ENCODE measurements at places on chromosomes 13 and 19.

GRCh38 chr19:5091018-5091683, 122.2 kb downstream of the KDM4B start:
- no peak for DNase-seq

DNA sequence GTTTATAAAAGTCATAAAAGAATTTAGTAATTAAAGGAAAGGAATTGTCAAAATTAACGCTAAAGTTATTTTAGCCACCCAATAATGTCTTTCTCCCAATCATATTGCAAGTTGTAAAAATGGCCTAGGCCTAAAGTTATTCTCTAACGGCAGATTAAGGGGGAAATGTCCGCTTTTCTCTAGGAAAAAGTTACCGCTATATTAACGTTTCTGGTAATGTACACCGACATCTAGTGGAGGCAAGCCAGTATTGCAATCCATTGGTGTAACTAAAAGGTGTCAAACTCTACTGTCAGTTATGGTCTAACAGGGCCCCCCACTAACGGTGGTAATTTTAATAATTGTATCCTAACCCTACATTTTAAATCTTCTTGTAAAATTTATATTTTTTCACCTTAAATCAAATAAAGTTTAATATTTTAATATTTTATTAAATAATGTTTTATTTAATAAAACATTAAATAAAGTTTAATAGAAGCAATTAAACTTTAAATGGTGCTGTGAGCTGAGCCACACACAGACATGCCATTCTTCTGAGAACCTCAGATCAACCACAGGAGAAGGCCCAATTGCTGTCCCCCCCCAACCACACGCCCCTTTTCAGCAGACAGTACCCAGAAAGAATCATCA, 35.9 kb upstream of the ZSCAN5A start:
- DNase-seq = peak; percentile 49

- no peak for DNase-seq
These were observed 172.7 kb downstream of the SPRY2 start for GRCh38 chr13:80168089-80168850.

DNA sequence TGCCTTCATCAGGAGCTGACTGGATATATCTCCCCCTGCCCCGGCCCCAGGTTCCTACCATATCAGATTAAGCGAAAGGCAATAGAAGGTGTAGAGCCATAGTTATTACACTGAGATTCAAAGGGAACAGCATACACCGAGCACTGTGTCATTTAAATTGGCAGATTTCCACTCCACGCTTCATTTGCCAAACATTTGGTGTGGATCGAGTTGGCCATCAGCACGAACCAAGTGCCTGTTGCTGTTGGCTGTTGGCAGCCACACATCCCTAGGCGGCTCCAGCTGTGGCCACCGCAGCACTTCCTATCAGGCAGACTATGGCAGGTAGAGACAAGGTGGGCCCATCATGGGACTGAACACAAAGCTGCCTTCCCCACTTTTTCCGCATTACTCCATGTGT, 115.8 kb downstream of the CCNA1 start:
- DNase-seq = no peak

DNA sequence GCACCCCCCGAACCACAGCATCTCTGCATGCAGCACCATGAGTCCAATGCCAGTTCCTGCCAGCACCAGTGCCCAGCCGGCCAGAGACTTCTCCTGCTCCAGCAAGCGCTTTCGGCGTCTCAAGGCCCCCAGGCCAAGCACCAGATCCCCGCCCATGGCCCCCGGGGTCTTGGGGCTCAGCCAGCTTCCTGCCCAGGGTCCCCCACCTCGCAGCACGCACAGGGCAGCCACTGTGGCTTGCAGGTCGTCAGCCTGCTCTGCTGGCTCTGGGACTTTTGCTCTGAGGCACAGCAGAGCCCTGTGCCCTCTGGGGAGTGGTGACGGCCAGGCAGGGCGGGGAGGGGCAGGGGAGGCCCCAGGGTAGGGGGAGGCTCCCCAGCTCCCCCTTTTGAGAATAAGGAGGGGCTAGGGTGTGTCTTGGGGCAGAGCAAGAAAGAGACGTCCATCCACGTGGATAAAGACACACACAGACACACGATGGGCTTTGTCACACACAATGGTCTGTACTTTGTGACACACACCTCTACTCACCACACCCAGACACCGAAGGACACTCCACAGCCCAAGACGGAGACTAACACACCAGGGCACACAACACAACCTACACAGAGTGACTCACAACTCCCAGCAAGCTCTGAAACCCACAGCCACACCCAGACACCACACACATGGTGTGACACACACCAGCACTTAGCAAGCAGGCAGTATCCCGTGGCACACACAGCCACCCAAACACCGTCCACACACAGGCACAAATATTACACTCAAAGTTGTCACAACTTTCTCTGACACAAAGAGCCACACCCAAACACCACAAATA, at the start of gene KCNN4:
Gene KCNN4, minus strand, starts transcription at position 268 of the 820 bp plus-strand sequence. Its CDS starts 112 bp downstream, at position 156.
- DNase-seq = peak; percentile 74

DNA sequence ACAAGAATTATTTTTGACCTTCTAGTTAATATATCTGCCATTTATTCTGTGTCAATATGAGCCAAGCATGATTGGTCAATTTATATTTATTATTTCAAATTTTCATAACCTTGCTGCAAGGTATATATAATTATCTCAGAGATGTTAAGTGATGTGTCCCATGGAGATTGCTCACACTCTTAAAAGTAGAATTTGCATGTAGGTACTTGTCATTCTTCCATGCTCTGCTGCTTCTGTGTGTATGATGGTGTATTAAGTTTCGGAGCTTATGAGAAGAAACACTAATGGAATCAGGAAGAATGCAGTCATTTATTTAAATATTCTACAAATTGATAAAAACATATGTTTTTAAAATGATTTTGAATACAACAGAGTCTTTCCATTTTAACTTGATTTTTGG, 586.8 kb upstream of the MIR17HG start:
- DNase-seq = no peak

DNA sequence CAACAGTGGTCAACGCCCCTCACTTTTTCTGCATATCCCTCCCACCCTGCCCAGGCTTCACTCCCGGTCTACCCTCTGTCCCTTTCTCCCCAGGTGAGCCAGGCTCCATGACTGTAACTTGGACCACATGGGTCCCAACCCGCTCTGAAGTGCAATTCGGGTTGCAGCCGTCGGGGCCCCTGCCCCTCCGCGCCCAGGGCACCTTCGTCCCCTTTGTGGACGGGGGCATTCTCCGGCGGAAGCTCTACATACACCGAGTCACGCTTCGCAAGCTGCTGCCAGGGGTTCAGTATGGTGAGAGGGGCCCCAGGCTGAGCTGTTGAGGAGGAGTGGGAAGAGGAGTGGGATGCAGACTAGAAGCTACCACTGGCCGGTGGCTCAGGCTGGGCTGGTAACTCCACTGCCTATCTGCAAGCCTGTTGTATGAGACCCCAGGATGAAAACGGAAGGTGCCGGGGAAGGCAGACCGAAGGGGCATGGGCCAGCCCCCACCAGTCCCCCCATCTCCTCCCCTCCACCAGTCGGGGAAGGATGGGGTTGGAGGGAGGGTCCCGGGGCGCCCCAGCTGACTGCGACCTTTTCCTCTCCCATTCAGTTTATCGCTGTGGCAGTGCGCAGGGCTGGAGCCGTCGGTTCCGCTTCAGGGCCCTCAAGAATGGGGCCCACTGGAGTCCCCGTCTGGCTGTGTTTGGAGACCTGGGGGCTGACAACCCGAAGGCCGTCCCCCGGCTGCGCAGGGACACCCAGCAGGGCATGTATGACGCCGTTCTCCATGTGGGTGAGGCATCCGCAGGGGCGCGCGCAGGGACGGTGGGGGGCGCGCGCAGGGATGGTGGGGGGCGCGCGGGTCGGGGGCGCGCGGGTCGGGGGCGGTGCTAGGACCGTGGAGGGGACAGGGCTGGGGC, 14.4 kb downstream of the ACP7 start:
- DNase-seq = no peak

- DNase-seq = no peak
These were observed 21.0 kb upstream of the ATP12A start for GRCh38 chr13:24659239-24659638.

- no peak for DNase-seq
These were observed 16.4 kb downstream of the OR7A5 start for GRCh38 chr19:14818588-14818987.

- DNase-seq = no peak
These were observed 28.0 kb downstream of the SH3GL1 start for GRCh38 chr19:4372165-4373012.

- DNase-seq = no peak
These were observed 148.5 kb upstream of the FREM2 start for GRCh38 chr13:38538422-38538821.

GRCh38 chr19:50701367-50701985, 18.1 kb downstream of the SHANK1 start:
- no peak for DNase-seq

DNA sequence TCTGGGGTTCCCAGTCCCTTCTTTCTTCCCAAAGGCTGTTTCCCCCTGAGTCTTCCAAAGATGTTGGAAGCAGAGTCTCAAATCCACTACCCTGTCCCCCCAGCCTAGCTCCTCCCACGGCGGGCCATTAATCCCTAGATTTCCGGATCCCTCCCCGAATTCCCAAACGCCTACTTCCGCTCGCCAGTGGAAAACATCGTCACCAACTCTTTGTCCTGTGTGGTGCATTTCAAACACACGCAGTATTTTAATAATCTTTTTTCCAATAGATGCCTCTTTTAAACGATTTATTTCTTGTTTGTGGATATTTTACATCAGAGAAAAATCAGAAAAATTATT, 610 bp downstream of the ZNF791 start:
- DNase-seq = no peak

GRCh38 chr19:17091758-17092333, 16.3 kb downstream of the MYO9B start:
- DNase-seq = peak; percentile 32

- no peak for DNase-seq
These were observed 6.6 kb downstream of the SMG9 start for GRCh38 chr19:43748205-43748594.

GRCh38 chr19:18223860-18224524, 2.2 kb downstream of the PDE4C start:
- no peak for DNase-seq

- no peak for DNase-seq
These were observed 1.0 kb downstream of the CEBPA start for GRCh38 chr19:33301144-33301899.

- DNase-seq = peak; percentile 72
These were observed at the start of gene ELF1 for GRCh38 chr13:41019011-41019487. Gene ELF1, minus strand, starts transcription at chr13:41019316. Its CDS starts 37,262 bp downstream, at chr13:40982054.

DNA sequence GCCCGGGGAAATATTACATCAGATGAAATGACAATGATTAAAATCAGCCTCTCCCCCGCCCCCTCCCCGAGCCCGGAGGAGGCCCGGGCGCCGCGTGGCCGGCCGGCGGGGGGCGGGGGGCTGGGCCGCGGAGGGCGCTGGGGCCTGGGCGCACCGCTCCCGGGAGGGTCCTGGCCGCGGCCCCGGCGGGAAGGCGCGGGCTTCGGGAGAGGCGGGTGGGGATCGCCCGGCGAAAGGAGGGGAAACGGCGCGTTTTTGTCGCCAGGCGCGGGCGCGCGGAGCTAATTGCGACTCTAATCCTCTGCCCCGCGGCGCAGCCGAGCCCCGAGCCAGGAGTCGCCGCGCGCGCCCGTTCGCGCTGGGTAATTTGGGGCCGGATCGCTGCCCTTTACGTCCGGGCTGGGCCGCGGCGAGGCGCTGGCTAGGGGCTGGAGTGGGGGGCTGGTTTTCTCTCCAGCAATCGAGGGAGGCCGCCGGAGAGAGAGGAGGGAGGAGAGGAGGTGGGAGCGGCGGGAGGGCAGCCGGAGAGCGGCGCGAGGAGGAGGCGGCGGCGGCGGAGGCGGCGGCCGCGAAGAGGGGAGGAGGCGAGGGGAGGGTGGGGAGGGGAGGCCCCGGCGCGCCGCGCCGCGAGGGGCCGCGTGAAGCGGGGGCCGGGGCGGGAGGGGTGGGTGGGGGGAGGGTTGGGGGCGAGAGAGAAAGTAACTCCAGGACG, at the start of gene KCTD15:
Gene KCTD15, plus strand, starts transcription at position 707 of the 712 bp plus-strand sequence. CDS start 3,585 bp downstream, outside the sequence.
- DNase-seq = peak; percentile 21

GRCh38 chr13:23462815-23463559, 29.5 kb upstream of the SACS start:
- DNase-seq = no peak

DNA sequence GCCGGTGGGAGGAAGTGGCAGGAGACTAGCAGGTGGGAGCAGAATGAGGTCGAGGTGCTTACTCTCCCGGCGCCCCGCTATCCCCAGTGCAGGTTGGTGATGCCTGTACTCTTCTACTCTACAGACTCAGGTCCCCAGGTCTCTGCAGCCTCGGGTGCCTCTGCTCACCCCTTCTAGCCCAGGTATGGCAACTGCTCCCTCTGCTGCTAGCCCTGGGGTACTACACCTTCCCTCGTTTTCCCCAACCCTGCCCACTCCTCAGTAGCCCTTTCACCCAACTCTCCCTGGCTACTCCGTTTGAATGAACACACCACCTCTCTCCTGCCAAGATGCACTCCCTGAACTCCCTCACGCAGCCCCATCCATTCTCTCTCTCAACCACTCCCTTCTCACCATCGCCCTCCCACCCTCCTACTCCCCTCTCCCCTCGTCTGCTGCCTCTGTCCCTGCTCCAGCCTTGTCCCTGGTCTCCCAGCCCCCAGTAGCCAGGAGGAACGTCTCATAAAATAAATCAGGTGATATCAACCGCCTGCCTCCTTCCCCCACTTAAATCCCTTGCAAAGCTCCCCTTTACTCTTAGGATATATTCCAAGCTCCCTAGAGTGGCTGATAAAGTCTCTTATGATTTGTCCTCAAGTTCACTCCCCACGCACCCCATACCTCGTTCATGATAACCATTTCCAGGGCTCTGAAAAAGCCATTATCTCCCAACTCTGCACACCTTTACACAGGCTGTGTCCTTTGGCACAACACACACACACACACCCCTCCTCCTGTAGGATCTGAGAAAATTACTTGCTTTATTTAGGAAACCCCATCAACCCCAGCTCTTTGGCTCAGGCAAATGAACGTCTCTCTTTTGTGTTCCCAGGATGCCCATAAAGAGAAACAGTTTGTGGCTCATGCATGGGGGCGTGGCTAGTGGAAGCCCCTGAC, 8.2 kb upstream of the MEIS3 start:
- peak; percentile 72 for DNase-seq

GRCh38 chr13:79585033-79585432, 104.1 kb downstream of the NDFIP2 start:
- no peak for DNase-seq

- no peak for DNase-seq
These were observed 62.0 kb upstream of the KLF2 start for GRCh38 chr19:16262618-16263017.
